ENCODE measurements at places on chromosomes 7 and 10.

DNA sequence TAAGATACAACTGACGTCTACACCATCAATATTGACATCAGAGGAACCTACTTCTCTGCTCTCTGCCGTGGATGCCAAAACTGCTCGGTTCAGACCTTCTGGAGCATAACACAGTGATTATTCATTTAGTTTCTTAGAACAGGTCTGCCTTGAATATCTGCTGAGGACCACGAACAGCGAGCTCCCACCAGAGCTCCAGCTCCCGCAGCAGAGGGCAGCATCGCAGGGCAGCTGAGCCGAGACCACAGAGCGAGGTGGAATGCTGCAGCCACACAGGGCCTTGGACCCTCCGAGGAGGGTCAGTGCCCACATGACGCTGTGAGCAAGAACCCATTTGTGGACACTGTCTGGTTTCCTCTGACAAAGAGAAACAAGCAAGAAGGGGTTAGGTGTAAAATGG lies 6.8 kb downstream of the VIPR2 start:
- DNase-seq, result no peak

GRCh38 chr10:80205477-80206276 lies at the start of gene ANXA11:
TSS of gene ANXA11 (minus strand) at chr10:80205537. CDS start at chr10:80172861, 32,676 bp downstream.
- peak; percentile 83 for DNase-seq

- DNase-seq, result no peak
These were observed 36.7 kb downstream of the UNCX start for GRCh38 chr7:1269336-1269890.

- DNase-seq, result no peak
These were observed 64.0 kb downstream of the INPP5A start for GRCh38 chr10:132601567-132601966.

DNA sequence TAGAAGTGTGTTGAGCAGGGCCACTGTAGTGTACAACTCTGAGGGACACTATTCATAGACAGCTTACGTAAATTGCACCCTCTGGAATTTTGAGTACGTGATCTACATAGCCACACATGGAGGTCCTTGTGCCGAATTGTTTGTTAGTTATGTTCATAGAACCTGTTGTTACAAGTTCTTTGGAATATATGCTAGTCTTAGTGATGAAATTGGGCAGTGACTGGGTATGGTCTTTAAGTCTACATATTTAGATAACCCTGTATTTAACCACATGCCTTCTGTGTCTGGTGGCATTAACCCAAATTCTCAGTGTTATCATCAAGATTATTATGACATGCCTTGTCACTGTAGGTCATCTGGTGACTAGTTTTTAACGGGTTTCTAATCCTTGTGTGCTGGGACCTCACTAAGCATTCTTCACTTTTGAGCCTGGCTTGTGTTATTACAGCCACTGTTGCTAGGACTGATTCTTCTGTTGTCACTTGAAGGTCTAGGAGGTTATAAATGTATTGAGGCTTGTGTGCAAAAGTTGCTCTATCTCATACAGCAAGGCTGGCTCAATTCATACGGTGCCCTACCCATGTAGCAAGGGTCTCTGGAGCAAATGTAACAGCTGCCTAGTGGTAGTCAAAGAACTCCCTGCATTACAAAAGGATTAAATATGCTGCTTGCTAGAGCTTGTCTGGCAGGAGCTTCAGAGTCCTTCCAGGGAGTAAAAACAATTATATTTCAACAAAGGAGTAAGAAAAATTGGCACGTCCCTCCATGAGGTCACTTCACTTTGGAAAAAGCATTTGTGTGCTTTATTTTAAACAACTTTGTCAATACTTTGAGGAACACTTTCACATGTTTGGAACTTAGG lies 65.4 kb downstream of the CDK14 start:
- no peak for DNase-seq

- DNase-seq, result no peak
These were observed 16.7 kb upstream of the MGAM2 start for GRCh38 chr7:142094861-142095260.

GRCh38 chr7:23347682-23348180 lies 48.6 kb downstream of the MALSU1 start:
- peak; percentile 15 for DNase-seq

DNA sequence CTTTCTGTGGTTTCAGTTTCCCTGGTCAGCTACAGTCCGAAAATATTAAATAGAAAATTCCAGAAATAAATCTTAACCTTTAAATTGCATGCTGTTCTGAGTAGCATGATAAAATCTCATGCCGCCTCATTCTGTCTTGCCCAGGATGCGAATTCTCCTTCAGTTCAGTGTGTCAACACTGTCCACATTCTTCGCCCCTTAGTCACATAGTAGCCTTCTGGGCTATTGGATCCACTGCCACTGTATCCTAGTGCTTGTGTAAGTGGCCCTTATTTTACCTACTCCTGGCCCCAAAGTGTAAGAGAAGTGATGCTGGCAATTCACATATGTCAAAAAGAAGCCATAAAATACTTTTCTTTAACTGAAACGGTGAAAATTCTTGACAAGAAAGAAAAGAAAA lies 129.6 kb downstream of the ZWINT start:
- no peak for DNase-seq

DNA sequence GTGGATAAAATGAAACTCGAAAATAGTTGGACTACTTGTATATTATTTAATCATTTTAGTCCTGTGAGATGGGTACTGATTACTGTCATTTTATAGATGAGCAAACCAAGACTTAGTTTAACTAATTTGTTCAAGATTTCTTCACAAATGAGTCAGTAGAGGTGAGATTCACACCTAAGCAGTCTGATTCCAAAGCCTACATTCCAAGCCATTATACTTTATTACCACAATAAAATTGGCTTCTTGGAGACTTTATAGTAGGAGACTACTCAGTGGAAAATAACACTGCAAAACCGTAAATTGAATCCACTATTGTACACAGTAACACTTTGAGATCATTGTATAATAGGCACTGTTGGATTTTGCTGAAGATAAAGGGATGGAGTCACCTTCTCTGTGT lies 2.2 kb downstream of the PHTF2 start:
- no peak for DNase-seq

- no peak for DNase-seq
These were observed 1.3 kb downstream of the GLI3 start for GRCh38 chr7:42235741-42236161.

DNA sequence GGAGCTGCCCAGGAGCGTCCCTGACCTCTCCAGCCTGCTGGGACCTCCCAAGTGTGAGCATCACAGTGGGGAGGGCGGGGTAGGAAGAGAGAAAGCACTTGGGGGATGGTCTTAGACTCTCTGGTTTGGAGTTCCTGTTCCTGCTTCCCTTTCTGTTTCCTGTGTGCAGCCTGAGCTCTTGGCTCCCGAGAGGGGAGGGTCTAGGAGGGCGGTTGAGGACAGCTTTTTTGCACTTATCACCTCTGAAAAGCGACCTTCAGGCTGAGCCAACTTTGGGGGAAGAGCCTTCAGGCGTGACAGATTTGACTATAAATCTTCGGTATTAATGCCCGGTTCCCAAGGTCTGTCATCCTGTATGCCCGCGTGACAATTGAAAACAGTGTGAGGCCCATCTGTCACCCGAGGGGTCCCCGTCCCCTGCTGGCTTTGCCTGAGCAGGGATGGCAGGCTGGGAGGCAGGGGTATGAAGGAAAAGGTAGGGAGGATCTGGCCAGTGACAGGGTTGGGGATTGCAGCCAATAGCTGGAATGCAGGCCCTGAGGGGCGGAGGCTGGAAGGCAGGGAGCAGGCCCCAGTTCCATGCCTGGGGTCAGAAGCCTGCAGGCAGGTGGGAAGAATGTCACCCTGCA lies 78.6 kb downstream of the CDH23 start:
- no peak for DNase-seq

- no peak for DNase-seq
These were observed 37.5 kb downstream of the GDI2 start for GRCh38 chr10:5775685-5776084.

DNA sequence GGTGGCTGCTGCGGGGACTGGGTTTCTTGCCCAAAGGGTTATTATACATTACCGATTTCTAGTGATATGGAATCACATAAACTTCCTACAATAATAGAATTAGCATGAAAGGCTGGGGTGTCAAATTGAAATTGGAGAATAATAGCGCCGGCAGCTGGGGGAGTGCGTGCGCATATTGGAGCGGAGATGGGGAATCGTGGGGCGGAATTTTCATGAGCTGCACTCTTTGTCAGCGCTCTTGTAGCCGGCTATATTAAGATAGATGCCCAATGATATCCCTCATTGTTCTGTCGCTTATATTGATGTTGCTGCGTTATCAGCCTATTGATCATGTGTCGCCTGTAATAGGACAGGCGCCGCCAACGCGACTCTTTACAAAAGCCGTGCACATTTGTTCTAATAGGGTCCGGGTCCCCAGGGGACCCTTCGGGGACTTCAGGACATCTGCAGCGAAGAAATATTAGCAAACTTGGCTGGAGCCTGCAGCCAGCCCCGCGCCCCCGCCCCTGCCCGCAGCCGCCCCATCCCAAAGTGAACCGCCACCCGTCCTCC lies 5.1 kb downstream of the UNCX start:
- no peak for DNase-seq

DNA sequence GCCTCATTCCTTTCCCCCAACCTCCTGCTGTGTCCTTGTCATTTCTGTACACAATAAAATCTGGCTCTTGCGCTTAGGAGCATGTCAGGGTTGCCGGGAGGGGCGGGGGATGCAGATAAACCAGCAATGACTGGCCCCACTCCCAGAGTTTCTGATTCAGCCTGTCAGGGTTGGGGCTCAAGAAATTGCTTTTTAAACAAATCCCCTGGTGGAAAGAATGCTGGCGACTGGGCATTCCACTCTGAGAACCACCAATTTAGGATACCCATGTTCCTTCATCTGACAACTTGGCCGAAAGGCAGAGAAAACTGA lies 376.4 kb downstream of the TCERG1L start:
- no peak for DNase-seq

DNA sequence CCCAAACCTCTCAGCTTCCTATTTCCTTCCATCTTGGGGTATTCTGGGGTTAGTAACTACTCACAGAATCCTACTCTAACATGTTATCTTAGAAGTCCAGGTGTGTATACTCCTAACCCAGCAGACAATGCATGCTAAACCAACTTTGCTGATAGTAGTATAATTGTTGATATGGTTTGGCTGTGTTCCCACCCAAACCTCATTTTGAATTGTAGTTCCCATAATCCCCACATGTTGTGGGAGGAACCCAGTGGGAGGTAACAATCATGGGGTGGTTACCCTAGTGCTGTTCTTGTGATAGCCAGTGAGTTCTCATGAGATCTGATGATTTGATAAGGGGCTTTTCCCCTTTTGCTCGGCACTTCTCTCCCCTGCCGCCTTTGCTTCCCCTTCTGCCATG lies 135.1 kb downstream of the CHRM2 start:
- DNase-seq, result no peak

GRCh38 chr10:101283762-101284100 lies 54.5 kb upstream of the LBX1 start:
- no peak for DNase-seq

- peak; percentile 71 for DNase-seq
These were observed 87.9 kb downstream of the RNF216 start for GRCh38 chr7:5693529-5693928.

- no peak for DNase-seq
These were observed 7.3 kb downstream of the RNF216 start for GRCh38 chr7:5774136-5774535.

GRCh38 chr7:18873734-18874336 lies 243.6 kb downstream of the TWIST1 start:
- DNase-seq, result no peak
